ENCODE measurements at places on chromosomes 4 and X.

- DNase-seq: no peak
Measured at GRCh38 chr4:106647451-106647850, 278.9 kb upstream of the GIMD1 start.

DNA sequence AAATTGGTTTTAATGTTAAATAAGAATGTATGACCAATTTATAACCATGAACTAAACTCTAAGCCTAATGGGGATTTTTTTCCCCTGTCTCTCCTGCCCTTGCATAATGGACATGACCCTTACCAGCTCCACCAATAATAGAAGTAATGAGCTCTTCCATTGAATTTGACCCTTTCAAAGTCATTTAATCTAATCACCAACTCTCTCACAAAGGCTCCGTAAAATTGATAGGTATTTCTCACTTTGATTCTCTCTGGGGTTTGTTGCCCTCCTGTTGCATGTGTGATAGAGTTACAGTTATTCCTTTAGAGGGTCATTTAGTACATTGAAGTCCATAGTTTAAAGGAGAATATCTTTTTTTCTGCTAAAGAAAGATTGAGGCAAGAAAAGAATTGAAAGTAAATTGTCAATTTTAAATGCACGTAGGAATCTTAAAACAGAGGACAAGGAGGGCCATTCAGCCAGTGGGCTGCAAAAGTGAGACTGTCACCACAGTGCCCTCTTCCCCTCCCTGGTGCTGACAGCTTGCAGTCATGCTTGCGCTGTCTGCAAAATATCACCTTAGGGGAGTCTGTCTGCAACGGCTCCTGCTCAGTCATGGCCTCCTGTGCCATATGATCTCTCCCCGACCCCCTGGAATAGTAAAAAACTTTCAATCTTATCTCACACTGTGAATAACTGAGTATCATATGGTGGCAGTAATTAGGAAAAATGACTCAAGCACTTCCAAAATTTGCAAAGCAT is 307.5 kb upstream of the GNPDA2 start:
- no peak for DNase-seq

GRCh38 chrX:110755611-110756010 is 40.0 kb downstream of the CHRDL1 start:
- no peak for DNase-seq

GRCh38 chrX:105190252-105190853 is 30.1 kb downstream of the TEX13A start:
- DNase-seq: no peak

DNA sequence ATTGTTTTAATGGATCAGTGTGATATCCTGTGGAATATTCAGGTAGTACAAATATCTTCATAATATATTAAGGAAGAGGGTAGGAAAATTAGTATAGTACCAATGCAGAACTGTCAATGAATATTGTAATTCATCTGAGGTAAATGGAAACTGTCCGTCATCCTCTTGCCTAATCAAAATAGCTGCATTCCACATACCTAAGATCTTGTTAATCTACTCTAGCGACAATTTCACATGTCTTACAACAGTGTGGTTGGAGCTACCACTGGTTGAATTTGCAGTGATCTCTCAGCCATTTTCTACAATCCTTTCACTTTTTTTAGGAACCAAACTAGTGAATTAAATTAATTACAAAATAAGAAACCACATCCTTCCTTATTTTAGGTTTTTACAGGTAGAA is 117.5 kb downstream of the PCDH18 start:
- no peak for DNase-seq

DNA sequence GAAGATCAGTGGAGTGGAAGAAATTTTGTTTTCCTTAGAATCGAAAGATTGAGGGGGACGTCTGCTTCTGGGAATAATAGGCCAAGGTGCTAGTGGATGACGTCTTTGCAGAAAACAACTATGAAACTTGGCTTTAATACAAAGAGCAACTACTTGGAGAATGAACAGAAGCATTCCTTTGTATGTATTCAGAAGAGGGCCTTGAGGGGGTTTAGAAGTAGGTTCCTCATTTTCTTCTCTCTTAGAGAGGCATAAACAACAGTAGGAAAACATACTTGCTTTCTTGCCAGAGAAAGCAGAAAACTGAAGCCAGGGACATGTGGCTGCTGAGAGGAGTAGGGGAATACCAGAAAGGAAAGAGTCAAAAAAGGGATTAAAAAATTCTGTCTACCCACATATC is 167.8 kb downstream of the ZNF330 start:
- no peak for DNase-seq

GRCh38 chrX:130626521-130626920 is 224.7 kb downstream of the RBMX2 start:
- no peak for DNase-seq

GRCh38 chrX:47751670-47752069 is 85.0 kb upstream of the ZNF81 start:
- peak; percentile 35 for DNase-seq

GRCh38 chr4:111941957-111942356 is 203.3 kb upstream of the FAM241A start:
- no peak for DNase-seq

GRCh38 chr4:19319607-19320006 is 932.1 kb upstream of the SLIT2 start:
- DNase-seq: no peak

DNA sequence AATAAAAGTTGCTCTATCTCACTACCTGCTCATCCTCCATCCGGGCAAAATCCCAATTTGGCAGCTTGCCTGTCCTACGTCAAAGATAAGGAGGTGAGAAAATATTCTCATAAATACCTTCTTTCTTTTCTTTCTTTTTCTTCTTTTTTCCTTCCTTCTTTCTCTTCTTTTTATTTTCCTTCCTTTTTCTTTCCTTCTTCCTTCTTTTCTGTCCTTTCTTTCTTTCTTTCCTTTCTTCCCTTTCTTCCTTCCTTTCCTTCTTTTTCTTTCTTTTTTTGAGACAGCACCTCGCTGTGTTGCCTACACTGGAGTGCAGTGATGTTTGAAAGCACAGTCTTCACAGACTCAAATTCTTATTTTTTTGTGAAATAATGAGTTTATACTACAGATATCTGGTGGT is 38.6 kb upstream of the NKAP start:
- DNase-seq: no peak

GRCh38 chrX:49171752-49172279 is at the start of gene PLP2:
Gene PLP2 (plus strand): TSS chrX:49171898. CDS start chrX:49172001, 103 bp downstream.
- DNase-seq: peak; percentile 66

DNA sequence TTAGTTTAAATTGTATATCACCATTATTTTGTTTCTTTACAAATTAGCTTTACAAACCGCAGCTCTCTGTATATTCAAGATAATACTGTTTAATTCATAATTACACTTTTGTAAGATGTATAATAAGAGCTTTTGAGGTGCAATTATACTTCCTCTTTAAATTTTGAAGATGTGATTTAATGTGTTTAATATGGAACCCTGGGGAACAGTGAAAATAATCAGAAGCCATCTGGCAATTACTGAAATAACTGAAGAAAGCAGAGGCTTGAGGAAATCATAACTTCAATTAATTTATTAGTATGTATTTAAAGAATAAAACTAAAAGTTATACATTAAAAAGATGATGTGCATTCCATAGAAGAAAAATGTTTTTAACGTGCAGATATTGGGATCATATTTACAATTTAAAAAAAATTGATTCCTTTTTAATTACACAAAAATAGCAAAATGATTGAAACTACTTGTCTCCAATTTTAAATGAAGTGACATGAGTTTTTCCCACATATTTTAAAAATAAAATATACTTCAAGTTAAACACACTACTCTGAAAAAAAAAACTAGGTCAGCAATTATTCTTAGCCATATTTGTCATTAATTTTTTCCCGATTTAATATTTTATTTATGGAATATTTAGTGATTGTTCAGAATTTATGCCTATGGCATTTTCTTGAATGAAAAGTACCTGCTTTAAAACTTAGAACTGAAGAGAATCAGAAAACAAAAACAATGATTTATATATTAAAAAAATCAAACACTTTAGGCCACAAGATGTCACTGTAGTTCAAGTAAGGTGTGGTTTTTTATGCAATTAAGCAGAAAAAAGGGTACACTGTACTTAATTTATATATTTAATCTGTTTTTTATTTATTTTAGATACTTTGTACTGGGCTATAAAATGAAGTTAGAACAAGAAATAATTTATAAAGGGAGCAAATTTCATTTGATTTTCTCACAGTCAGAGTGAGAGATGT is 942.7 kb upstream of the NDST4 start:
- no peak for DNase-seq

DNA sequence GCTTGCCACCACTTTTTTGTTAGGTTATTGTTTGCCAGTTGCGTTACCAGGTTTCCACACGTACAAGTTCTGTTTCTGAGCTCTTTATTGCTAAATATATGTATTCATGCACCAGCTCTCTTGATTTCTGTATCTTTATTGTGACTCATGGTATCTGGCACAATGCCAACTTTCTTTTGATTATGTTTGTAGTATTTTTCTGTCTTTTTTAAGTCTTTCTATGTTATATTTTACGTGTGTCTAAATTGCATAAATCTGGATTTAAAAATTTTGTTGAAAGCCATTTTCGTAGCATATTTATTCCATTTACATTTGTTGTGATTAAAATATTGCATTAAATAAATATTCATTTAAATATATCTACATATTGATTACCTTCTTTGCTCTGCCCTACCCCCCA is 73.8 kb downstream of the KDM6A start:
- no peak for DNase-seq

GRCh38 chr4:94813221-94813620 is 55.5 kb downstream of the BMPR1B start:
- no peak for DNase-seq

DNA sequence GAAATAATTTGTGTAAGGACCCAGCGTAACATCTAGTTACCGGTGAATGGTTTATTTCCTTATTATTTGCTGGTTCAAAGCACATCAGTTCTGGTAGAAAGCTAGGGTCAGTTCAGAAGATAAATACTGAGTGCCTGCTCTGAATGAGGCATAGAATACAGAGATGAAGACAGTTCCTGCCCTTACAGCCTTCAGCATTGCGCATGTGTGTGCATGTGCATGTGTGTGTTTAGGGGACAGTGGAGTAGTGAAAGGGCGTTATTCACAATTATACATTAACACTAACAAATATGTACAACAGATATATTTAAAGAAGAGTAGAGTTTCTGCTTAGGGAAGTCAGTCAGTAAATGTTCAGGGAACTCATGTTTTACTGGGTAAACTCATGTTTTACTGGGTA is 29.1 kb downstream of the CEP135 start:
- DNase-seq: no peak

DNA sequence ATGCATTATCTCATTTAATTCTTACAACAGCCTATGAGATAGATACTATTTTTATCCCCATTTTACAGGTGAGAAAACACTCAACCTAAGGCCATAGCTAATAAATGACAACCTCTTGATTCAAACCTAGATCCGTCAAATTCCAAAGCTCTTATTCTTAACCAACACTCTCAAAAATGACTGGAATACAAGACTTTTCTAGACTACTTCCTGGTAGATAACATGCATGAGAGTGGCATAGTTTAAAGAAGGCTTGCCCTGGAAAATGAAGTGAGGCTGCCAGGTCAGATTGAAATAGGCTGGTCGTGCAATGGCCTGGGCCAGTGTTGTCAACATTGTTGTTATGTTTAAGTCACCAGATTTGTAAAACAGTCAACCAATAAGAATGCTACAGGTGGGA is 86.6 kb downstream of the DNAAF6 start:
- DNase-seq: no peak

GRCh38 chr4:133865612-133866327 is 335.8 kb downstream of the PABPC4L start:
- no peak for DNase-seq

DNA sequence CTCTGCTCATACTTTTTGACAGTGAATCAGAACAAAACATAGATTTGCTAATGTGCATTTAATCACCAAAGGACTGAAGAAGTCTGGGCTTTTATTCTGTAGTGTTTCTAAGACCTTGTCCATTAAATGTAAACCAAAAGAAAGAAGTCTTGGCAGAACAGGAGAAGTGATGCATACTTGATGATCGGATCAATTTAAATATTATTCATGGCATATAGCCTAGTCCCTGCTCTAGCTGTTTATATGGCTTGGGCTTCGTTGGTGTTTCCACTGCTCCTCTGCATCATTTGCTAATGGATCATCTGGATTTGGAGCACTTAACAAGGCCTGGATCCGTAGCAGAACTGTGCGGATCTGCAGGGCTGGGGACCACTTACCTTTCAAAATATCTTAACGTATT is 566.6 kb downstream of the GALNTL6 start:
- DNase-seq: no peak

GRCh38 chrX:147679356-147680005 is 232.2 kb upstream of the FMR1 start:
- DNase-seq: no peak

DNA sequence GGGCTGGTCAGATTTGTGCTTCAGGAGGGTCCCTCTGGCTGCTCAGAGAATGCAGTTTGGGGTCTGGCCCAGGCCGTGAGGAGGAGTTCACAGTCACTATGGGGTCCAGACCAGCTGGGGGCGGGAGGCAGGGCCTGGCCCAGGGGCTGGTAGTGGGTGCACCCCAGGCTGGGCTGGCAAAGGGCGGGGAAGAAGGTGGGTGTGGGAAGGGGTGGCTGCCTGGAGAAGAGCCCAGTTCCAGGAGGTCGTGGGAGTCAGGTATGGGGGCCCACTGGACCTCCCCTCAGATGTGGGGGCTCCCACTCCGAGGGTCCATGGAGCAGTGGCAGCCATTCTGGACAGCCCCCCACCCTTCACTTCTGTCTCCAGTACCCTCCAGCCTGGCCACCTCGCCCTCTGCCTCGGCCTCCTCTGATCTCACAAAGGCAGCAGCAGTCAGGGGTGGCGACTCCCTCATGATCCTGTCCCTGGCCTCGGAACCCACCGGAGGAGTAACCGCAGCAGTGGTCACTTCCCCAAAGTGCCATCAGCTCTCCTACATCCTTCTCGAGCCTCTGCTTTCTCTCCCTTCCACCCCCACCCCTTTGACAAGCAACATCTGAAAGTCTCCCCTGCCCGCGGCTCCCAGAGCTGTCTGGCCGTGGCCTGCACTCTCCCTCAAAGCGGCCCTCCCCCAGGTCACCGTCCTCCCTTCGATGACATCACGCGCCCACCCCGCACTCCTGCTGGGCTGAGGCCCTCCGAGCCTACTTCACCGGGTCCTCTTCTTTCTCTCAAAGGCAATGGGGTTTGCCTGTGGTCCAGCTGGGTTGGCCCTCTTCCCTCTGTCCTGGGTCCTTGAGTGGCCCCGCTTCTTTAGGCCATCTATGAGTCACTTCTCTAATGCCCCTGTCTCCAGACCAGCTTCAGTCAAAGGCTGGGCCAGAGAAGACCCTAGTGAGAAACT is 1.7 kb upstream of the SLC6A8 start:
- no peak for DNase-seq

DNA sequence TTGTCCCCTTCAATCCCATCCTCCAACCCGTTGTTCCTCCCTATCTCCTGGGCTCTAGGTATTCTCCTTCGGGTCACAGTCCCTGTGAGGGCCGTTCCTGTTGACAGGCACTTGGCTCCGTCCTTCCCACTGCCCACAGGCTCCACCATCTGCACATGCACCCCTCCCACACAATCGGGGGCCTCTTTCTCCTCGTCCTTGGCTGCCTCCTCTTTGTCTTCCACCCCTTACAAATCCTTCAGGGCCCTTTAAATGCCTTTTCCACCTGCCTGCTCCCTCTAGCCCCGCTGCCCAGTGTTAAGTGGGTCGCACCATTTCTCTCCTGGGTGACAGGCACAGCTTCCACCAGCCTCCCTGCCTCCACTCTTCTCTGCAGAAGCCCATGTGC is 2.7 kb upstream of the AVPR2 start:
- DNase-seq: no peak

- DNase-seq: no peak
Measured at GRCh38 chr4:48340276-48340964, 909 bp upstream of the SLAIN2 start.

- no peak for DNase-seq
Measured at GRCh38 chr4:124386648-124387047, 325.9 kb downstream of the ANKRD50 start.

All from activated CD4-positive, CD25-positive, alpha-beta regulatory T cell treated with anti-CD3 and anti-CD28 coated beads, Interleukin-2, amount 50 U/mL, for 72 hours (primary cell).